Liver (tissue), 10 donors: ENCODE measurements at places on chromosomes 6 and 20.

- no peak overlapping the region for H3K4me3 ChIP-seq
- H3K27ac ChIP-seq = no peak overlapping the region
- H3K36me3 ChIP-seq = peaks cover 34% of the 10 kb centered on the region
- no peak for DNase-seq
Observed at GRCh38 chr6:3011592-3011991, 11.9 kb downstream of the NQO2 start.

GRCh38 chr6:140663772-140664171, 1289.3 kb upstream of the CITED2 start:
- DNase-seq = no peak
- H3K27me3 ChIP-seq = no peaks in the 10 kb centered on the region
- no peaks in the 10 kb centered on the region for H3K36me3 ChIP-seq
- H3K27ac ChIP-seq = no peak overlapping the region
- no peak overlapping the region for H3K4me3 ChIP-seq

DNA sequence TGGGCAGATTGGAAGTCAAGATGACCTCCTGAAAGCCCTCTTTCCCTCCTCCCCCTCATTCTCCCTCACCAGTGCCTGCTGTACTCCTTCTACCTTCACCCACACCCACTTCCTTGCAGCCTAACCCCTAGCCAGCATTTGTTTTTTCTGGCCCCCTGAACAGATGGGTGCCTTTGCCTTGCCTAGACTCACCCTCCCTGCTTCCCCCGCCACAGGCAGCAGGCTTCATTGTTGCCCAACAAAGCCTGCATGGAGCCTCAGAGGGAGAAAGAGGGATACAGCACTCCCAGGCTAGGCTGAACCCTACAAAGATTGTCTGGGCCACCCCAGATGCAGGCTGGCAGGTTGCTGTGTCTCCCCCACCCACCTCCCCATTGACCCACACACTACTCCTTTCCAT, 2.7 kb downstream of the MOCS1 start:
- no peak for DNase-seq
- no peaks in the 10 kb centered on the region for H3K27me3 ChIP-seq
- no peak overlapping the region for H3K27ac ChIP-seq
- peaks cover 27% of the 10 kb centered on the region for H3K4me1 ChIP-seq

DNA sequence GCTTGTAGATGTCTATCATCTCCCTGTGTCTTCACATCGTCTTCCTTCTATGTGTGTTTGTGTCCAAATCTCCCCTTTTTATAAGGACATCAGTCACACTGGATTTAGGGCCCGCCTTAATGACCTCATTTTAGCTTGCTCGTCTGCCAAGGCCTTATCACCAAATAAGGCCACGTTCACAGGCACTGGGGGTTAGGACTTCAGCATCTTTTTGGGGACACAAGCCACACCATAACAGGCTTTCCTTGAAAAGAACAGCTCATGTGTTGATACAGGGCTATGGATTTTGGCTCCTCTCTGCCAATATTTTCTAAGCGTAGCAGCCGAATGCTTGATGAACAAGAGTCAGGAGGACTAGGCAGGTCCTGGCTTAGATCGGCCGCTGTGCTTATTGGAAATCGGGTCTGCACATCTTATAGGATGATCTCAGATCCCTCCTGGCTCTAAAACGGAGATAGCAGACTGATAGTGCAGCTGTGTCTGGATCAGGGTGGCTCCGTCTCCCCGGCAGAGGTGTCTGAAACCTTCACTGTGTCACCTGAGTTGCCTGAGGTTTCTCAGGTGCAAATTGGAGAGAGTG, 16.2 kb upstream of the TMEM181 start:
- H3K27me3 ChIP-seq = no peaks in the 10 kb centered on the region
- H3K36me3 ChIP-seq = no peaks in the 10 kb centered on the region
- H3K4me3 ChIP-seq = no peak overlapping the region
- no peak overlapping the region for H3K27ac ChIP-seq
- H3K4me1 ChIP-seq = no peaks in the 10 kb centered on the region
- no peak for DNase-seq
